ENCODE measurements at places on chromosomes 2 and 18. TPM values are rescaled to one million over a fixed set of nuclear protein-coding genes. Genes with fewer than 3 reads are reported as not detected.

Gene PAX8
- total RNA-seq = not detected

Gene ZNF407
- 31.4 TPM for total RNA-seq

Gene AOX1
- total RNA-seq = 0.94 TPM

Gene DNER
- 86.7 TPM for total RNA-seq

Gene PDE1A
- total RNA-seq = 42.1 TPM

Gene RAB6D
- total RNA-seq = 0.62 TPM

Gene BIN1
- 45.2 TPM for total RNA-seq

Gene ATP6V1C2
- total RNA-seq = 0.16 TPM

Gene SEPTIN10
- total RNA-seq = 114 TPM

Gene WDSUB1
- total RNA-seq = 30.9 TPM

Gene MYCN
- total RNA-seq = 75.5 TPM

Gene TOGARAM2
- under 0.01 TPM for total RNA-seq

Gene TAF4B
- total RNA-seq = 4.7 TPM

Gene FEV
- not detected for total RNA-seq

Gene STPG4
- total RNA-seq = 0.78 TPM

Gene CHRNG
- 0.16 TPM for total RNA-seq

Gene CMPK2
- 10.9 TPM for total RNA-seq

Gene IAH1
- total RNA-seq = 78.1 TPM

Gene GRHL1
- 4.1 TPM for total RNA-seq

Gene SPIRE1
- 128 TPM for total RNA-seq

Gene GLB1L
- total RNA-seq = 2.7 TPM

Gene INHA
- total RNA-seq = not detected

Gene SGPP2
- 1.2 TPM for total RNA-seq

Gene GREB1
- 1.4 TPM for total RNA-seq

Gene CROCC2
- under 0.01 TPM for total RNA-seq

Gene TUBB8B
- not detected for total RNA-seq

Gene RAB17
- 0.16 TPM for total RNA-seq

Gene FAP
- 2.2 TPM for total RNA-seq

Gene SLC25A52
- total RNA-seq = not detected

Gene MAL
- not detected for total RNA-seq

Gene RAX
- total RNA-seq = not detected

Gene POTEJ
- total RNA-seq = not detected

Gene NPAS2
- total RNA-seq = 7.2 TPM

Gene CNOT11
- 10.9 TPM for total RNA-seq
